Dermis microvascular lymphatic vessel endothelial cell (primary cell): ENCODE measurements at places on chromosomes 7 and 10. TPM values are rescaled to one million over a fixed set of nuclear protein-coding genes. Genes with fewer than 3 reads are reported as not detected.

COL26A1 gene
- total RNA-seq: not detected in 2 replicates

LDB3 gene
- not detected in 2 replicates for total RNA-seq

CALCR gene
- not detected in 2 replicates for total RNA-seq

STMP1 gene
- 5.3 and 5.7 TPM in 2 replicates for total RNA-seq

IQCE gene
- total RNA-seq: 5.9 and 8.2 TPM in 2 replicates

NRCAM gene
- total RNA-seq: 1.5 and 3.3 TPM in 2 replicates

LIPM gene
- not detected in 2 replicates for total RNA-seq

PLCE1 gene
- 1.0 and 6.7 TPM in 2 replicates for total RNA-seq
